Esophagus mucosa (tissue), 1 donor: ENCODE measurements at places on chromosomes 12 and 14.

- ATAC-seq = no peak
Observed at GRCh38 chr14:69240527-69241173, 19.3 kb upstream of the GALNT16 start.

DNA sequence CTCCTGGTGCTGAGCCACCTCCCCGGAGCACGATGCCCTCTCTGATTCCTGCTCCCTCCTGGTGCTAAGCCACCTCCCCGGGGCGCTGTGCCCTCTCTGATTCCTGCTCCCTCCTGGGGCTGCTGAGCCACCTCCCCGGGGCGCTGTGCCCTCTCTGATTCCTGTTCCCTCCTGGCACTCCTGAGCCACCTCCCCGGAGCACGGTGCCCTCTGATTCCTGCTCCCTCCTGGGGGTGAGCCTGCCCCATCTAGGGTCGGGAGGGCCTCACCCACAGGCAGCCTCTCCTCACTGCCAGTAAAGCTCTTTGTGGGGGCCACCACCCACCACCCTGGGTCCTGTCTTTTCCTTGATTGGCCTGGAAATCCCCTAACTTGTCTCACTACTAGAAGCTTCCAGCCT is 327.6 kb upstream of the SFSWAP start:
- no peak for ATAC-seq

DNA sequence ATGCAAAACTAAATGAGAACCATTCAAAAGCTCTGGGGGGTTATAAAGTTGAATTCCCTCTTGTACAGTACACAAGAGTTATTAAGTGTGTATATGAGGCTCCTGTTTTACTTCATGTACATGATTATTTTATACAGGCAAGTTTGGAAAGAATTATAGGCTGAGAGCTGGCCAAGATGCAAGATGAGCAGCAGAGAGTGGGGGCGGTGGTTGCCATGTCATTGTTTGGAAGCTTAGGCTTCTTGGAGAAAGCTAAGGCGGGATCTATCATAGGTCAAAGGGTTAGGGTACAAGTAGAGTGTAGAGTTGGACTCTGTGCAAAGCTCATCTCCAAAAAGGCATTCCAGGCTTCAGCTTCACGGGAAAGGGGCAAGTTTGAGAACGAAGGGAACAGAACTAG is 297.1 kb upstream of the TBX3 start:
- ATAC-seq = no peak

- peak; percentile 56 for ATAC-seq
Observed at GRCh38 chr14:61188978-61189808, 91.9 kb downstream of the TMEM30B start.

DNA sequence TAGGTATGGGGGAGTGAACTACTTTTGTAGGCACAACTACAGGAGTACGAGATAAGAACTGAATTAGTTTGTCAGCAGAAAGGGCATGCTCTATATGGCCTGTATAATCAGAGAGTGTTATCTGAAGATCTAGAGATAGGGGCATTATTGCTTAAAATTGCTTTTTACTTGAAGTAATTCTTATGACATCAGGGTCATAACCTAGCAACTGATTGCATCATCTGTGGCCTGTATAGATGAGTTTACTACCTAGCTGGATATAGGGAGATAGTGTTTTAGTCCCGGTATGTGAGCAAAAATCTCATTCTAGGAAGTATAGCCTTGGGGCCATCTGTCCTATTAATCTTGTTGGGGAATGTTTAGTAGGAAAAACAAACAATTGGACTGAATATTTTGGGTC is 142.7 kb downstream of the TMEM117 start:
- no peak for ATAC-seq

GRCh38 chr12:28374556-28374955 is 184.3 kb downstream of the CCDC91 start:
- ATAC-seq = no peak

DNA sequence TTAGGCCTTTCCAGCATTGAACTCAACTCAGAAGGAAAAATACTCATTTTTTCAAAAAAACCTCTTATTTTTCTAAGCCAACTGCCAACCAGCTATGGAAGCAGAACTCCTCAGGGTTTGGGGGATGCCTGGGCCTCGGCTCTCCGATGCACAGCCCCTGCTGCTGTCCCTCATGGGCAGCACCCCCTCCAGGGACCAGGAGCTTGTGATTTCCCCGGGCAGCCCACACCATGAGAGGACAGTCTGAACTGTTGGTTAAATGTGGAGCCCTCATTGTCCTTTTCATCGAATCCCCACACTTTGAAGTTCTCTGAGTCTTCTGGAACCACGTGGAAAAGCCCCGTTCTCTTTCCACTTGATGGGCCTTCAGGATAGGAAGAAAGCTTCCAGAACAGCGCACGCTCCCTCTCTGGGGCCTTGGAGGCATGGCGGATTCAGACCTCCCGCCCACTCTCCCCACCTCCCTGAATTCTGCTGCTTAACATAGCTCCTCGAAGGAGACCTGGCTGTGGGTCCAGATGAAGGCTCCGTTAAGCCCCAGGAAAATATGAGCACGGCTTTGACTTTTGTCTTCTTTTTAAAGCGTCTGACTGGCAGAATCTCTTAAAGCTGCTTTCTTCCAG is 156.6 kb downstream of the CALM1 start:
- ATAC-seq = no peak

- ATAC-seq = peak; percentile 62
Observed at GRCh38 chr12:111578276-111578970, 20.7 kb downstream of the ATXN2 start.

- no peak for ATAC-seq
Observed at GRCh38 chr14:103225476-103225875, 102.2 kb downstream of the TNFAIP2 start.

GRCh38 chr12:96698965-96699364 is 208.1 kb upstream of the NEDD1 start:
- ATAC-seq = no peak

- ATAC-seq = no peak
Observed at GRCh38 chr12:22924391-22924790, 299.4 kb downstream of the ETNK1 start.

GRCh38 chr14:32560209-32560857 is 231.2 kb downstream of the AKAP6 start:
- peak; percentile 95 for ATAC-seq

- ATAC-seq = peak; percentile 76
Observed at GRCh38 chr14:93007225-93007997, 84.5 kb downstream of the CHGA start.

- peak; percentile 1 for ATAC-seq
Observed at GRCh38 chr12:132190012-132190755, 45.9 kb downstream of the NOC4L start.

- no peak for ATAC-seq
Observed at GRCh38 chr12:92146497-92147224, 1.0 kb upstream of the BTG1 start.

DNA sequence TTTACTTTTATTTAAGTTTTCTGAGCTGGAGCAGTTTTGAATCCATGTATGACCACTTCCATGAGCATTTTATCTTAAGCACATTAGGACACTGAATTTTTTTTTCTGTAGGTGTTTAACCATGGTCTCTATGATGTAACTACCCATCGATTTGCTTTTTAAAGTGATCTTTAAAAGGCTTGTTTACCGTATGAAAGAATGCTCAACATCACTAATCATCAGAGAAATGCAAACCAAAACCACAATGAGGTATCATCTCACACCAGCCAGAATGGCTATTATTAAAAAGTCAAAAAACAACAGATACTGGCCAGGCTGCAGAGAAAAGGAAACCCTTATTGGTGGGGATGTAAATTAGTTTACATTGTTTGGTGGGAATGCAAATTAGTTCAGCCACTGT is 23.0 kb downstream of the GLRX5 start:
- ATAC-seq = no peak

- no peak for ATAC-seq
Observed at GRCh38 chr14:81005540-81006228, 50.3 kb downstream of the TSHR start.

- no peak for ATAC-seq
Observed at GRCh38 chr14:104917993-104918392, 6.7 kb upstream of the PLD4 start.

GRCh38 chr12:75613981-75614380 is 102.6 kb upstream of the KRR1 start:
- no peak for ATAC-seq

DNA sequence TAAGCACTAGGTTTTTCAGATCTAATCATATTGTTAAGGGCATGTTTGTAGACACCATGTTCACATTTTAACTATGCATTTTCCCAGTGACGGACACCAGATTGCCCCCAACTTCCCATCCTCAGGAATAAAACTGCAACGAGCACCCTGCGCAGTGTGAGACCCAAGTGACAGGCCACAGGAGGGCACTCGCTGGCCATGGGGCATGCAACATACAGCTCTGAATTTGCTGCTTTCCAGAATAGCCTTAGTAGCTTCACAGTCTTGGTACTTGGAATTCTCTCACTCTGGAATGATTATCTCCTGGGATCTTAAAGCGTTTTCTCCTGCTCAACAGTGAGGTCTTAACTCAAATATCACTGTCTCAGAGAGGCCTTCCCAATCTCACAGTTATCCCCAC is 972 bp upstream of the DDX47 start:
- ATAC-seq = no peak

- ATAC-seq = peak; percentile 58
Observed at GRCh38 chr12:106138633-106139421, at the start of gene NUAK1. TSS of gene NUAK1 (minus strand) at chr12:106138954. CDS start at chr12:106138653, 301 bp downstream.

DNA sequence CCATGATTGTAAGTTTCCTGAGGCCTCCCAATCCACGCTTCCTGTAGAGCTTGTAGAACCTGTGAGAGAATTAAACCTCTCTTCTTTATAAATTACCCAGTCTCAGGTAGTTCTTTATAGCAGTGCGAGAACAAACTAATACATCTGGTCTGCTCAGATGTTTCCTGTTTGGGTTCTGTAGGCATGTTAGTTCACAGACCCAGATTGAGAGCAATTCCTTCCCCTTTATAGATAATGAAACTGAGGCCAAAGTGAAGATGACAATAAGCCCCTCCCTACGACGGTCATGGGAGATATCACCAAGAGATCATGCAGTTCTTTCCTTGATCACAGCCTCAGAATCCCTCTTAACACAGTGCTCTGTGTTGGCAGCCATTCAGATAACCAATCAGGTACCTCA is 76.5 kb upstream of the CLMN start:
- peak; percentile 29 for ATAC-seq

DNA sequence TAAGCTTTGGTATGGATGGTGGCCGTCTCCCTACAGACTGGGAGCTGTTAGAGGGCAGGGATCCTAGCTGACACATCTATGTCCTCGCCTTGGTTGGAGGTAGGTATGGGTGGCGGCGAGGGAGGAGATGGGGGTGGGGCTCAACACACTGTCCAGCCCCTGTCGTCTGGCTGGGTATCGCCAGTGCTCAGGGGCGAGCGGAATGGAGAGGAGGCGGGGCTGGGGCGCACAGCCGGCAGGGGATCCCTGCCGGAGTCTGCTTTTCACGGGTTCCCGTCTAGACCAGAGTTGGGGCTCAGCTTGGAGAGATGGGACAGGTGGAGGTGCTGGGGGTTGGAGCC is 16.1 kb downstream of the TAMALIN start:
- peak; percentile 9 for ATAC-seq

DNA sequence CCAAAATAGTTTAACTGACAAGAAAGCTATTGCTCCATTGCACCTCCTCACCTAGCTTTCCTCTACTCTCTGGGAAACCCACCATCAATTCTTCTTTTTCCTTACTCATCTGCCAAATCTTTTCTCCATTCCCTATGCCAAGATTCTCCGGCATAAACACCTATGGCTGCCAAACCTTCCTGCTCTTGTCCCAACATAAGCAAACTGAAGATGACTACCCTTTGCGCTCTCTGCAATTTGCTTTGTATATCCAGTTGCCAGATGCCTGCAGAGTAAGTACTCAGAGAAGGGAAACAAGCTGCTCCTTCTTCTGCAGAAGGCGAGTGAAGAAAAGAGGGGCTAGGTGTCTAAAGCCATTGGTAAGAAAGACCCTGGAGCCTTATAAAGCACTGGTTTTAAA is 11.5 kb downstream of the PTGER2 start:
- no peak for ATAC-seq

DNA sequence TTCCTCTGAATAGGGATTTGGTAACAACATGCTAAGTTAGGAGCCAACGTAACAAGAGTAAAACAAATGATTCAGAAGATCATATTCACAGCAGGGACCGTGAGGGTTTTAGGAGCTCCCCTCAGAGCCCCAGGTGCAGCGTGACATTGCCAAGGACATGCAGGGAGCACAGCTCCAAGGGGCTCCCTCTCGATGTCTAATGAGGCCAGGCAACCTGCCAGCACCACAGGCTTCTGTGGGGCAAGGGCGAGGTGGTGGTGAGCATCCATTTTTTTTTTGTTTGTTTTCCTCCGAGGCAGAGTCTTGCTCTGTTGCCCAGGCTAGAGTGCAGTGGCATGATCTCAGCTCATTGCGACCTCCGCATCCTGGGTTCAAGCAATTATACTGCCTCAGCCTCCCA is 95.1 kb upstream of the PTPRB start:
- ATAC-seq = no peak

DNA sequence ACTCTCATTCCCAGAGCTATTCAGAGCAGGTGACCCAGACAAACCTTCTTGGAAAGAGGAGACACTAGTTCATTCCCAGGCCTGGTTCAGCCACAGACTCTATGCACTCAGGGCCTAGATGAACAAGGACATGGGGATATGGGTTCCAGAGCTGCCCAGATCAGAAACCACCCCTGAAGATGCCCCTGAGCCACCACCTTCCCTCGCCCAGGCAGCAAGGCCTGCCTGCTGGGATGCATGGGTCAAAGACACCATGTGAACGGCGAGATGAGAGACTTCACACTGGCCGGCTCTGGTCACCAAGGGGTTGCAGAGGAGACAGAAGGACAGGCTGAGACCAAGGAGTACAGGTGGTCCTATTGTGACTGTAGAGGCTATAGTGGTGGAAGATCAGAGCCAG is 4.1 kb downstream of the SERPINA12 start:
- no peak for ATAC-seq

- no peak for ATAC-seq
Observed at GRCh38 chr12:22252057-22252456, 82.5 kb downstream of the ST8SIA1 start.

GRCh38 chr12:52585066-52585465 is 11.4 kb upstream of the KRT74 start:
- ATAC-seq = no peak
